ENCODE measurements at places on chromosomes 16 and 17. TPM values are rescaled to one million over a fixed set of nuclear protein-coding genes. Genes with fewer than 3 reads are reported as not detected.

DNA sequence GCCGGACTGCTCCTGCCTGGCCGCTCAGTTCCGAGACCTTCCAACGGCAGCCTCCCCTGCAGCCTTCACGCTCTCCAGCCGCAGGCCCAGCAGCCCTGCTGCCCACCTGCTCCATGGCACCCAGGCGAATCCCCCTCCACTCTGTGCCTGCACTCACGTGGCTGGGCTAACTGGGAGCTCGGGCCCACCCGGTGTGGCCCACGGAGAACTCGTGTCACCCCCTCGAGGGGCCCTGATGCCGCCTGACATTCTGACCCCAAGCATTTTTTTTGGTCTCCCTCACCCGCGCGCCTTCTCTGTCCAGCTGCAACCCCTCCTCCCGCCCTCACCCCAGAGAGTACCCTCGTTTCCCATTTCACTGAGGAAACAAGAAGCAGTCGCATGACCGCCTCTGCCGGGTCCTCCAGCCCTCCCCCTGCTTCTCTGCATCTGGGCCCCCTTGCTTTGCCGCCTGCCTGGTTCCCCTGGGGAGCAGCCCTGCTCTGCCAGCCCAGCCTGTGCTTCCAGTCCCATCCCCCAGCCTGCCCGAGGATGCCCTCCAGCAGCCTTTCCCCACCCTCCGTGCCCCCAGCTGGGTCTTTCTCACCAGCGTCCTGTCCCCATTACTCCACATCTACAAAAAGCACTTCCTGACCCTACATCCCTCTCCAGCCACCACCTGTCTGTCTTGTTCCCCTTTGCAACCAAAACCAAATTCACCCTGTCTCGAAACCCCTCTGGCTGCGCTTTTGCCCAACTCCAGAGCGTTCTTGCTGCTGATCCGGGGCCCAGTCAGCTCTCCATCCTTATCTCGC is 146.4 kb upstream of the CHMP6 start:
- H3K4me3 ChIP-seq: no peak overlapping the region
- H3K4me1 ChIP-seq: no peaks in the 10 kb centered on the region
- DNase-seq: no peak

GRCh38 chr16:51524555-51525373 is 373.7 kb upstream of the SALL1 start:
- H3K4me1 ChIP-seq: no peaks in the 10 kb centered on the region
- no peak overlapping the region for H3K27ac ChIP-seq
- no peaks in the 10 kb centered on the region for H3K27me3 ChIP-seq
- no peak overlapping the region for H3K4me3 ChIP-seq

DNA sequence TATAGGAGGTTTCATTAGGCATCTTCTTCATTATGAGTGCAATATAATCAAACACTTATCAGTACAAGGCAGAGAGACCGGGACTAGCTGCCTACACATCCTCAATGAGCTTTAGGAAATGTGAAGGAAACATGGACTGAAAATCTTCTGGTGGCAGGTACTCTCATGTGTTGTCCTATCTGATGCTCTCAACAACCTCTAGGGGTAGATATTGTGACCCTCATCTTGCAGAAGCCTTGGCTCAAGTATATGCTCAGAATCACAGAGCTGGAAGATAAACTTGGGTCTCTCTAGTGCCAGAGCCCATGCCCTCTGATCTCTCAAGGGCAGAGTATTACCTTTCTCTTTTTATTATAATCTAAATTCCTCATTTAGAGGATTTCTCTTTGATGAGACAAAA is 181.6 kb upstream of the C17orf78 start:
- no peak for DNase-seq
- H3K4me1 ChIP-seq: no peaks in the 10 kb centered on the region
- H3K36me3 ChIP-seq: peaks cover 12% of the 10 kb centered on the region
- H3K4me3 ChIP-seq: no peak overlapping the region
- no peaks in the 10 kb centered on the region for H3K27me3 ChIP-seq

GRCh38 chr17:77606146-77606864 is 352.2 kb upstream of the TNRC6C start:
- no peaks in the 10 kb centered on the region for H3K36me3 ChIP-seq
- H3K4me3 ChIP-seq: no peak overlapping the region
- no peak overlapping the region for H3K27ac ChIP-seq
- peaks cover 60% of the 10 kb centered on the region for H3K4me1 ChIP-seq
- H3K27me3 ChIP-seq: no peaks in the 10 kb centered on the region
- DNase-seq: no peak

DNA sequence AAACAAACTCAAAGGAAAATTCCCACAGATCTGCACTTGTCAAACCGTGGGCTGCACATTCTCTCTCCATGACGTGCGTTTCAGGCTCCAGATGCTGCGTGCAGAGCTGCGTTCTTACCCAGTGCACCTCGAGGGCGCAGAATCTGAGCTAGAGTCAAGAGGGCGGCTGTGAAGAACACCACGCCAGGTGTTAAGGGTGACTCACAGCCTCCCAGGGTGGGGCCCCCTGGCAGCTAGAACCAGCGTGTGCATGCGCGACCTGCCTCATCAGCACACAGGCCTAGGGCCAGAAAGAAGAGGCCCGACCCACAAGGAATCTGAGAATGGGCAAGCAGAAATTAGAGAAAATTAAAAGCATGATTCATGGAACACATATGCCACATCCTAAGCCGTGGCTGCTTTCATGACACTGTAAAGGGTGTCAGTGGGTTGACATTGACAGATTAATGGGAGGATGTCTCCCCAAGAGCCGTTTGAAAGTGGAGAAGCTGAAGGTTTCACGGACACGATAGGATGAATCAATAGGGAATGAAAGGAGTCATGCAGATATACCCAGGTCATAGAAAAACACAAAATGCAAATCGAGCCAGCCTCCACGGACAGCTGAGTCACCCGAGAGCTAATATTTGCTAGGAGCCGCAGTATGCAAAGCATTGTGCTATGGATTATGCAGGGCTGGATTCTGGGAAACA is 29.0 kb downstream of the MARCHF10 start:
- no peaks in the 10 kb centered on the region for H3K4me1 ChIP-seq
- no peak for DNase-seq
- no peaks in the 10 kb centered on the region for H3K36me3 ChIP-seq
- no peaks in the 10 kb centered on the region for H3K27me3 ChIP-seq
- H3K27ac ChIP-seq: no peak overlapping the region

GRCh38 chr17:48532261-48532660 is 1.4 kb upstream of the HOXB1 start:
- no peak overlapping the region for H3K4me3 ChIP-seq
- DNase-seq: no peak
- no peak overlapping the region for H3K27ac ChIP-seq

DNA sequence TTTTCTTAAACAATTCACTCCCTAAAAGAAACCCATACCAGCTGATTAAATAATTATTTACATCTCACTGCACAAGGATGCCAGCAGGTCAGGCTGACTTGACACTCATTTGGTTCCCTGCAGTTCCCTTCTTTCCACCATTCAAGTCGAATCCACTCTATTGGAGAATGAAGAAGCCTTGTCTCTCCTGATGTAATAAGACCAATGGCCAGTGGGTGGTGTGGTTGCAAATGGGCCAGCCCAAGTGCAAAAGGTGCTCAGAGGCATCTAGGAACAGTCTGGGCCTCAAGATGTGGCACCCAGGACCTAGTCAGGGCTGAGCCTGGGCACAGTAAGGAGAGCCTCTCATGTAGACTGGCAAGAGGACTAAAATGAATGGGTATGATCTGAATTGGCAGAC is 9.3 kb downstream of the C16orf78 start:
- no peaks in the 10 kb centered on the region for H3K27me3 ChIP-seq
- H3K4me3 ChIP-seq: no peak overlapping the region
- H3K4me1 ChIP-seq: no peaks in the 10 kb centered on the region
- no peak overlapping the region for H3K27ac ChIP-seq

DNA sequence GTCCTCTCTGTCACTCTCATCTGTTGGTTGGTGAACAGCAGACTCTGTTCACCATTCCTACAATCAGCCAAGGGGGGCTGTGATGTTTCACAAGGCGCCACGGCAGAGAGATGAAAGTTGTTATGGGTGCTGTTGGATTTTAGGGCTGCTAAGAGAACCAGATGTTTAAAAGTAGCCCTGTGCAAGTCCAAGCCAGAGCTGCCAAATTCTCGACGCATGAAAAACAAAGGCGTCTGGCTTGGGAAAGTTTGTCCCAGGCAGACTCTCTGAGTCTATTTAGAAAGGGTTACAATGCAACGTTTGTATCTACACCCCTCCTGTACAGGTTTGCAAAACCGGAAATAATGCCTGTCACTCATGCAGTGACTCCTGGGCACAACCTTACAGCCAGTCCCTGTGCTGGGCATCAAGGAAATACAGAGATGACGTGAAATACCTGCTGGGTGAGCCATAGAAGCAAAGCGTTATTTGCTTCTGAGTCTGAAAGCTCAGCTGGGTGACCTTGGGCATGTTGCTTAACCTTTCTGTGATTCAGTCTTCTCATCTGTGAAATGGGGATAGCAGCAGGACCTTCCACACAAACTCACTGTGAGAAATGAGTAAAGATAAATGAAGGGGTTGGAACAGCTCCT is 74.8 kb downstream of the XYLT1 start:
- DNase-seq: no peak
- H3K36me3 ChIP-seq: no peaks in the 10 kb centered on the region
- no peaks in the 10 kb centered on the region for H3K27me3 ChIP-seq
- H3K4me3 ChIP-seq: no peak overlapping the region
- H3K4me1 ChIP-seq: peaks cover 19% of the 10 kb centered on the region

- no peak for DNase-seq
- no peaks in the 10 kb centered on the region for H3K27me3 ChIP-seq
- no peak overlapping the region for H3K27ac ChIP-seq
- no peaks in the 10 kb centered on the region for H3K4me1 ChIP-seq
- no peak overlapping the region for H3K4me3 ChIP-seq
These were observed 177.1 kb upstream of the WSCD1 start for GRCh38 chr17:5892921-5893675.

DNA sequence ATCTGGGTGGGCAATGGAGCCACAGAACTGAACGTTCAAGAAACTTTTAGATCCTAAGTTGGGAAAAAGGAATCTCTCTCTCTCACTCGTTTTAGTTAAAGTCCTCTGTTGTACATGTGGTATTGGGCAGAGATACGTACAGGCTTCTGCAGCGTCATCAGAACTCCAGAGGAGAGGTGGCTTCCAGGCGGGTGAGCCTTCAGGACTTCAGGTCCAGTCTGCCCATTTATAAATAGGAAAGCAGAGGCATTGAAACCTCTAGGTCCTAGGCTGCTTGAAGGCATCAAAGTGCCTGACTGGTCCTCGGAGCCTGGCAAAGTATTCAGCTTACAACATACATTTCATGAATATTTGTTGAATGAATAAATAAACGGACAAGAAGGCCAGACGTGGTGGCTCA is 8.1 kb upstream of the TNFRSF13B start:
- no peak for DNase-seq
- no peaks in the 10 kb centered on the region for H3K27me3 ChIP-seq
- no peaks in the 10 kb centered on the region for H3K36me3 ChIP-seq
- no peak overlapping the region for H3K27ac ChIP-seq
- H3K4me3 ChIP-seq: no peak overlapping the region

The PIK3R5 gene
- 30.7 TPM for total RNA-seq

The CD300H gene
- not detected for total RNA-seq

The MNT gene
- total RNA-seq: 17.9 TPM

The KRTAP3-1 gene
- total RNA-seq: not detected

The ODAD4 gene
- total RNA-seq: 1.1 TPM

The TGFB1I1 gene
- total RNA-seq: 231 TPM
